ENCODE measurements at places on chromosomes 7 and 10. TPM values are rescaled to one million over a fixed set of nuclear protein-coding genes. Genes with fewer than 3 reads are reported as not detected.
A peak's percentile ranks its signal among the peaks of the same experiment; 100 is the strongest.

The METTL2B gene
- polyA plus RNA-seq: 31.9 TPM

The PPP1R9A gene
- 23.4 TPM for polyA plus RNA-seq

The IDI1 gene
- polyA plus RNA-seq: 146 TPM

The UNCX gene
- polyA plus RNA-seq: 3.7 TPM

The DGKI gene
- 12.4 TPM for polyA plus RNA-seq

The STEAP1B gene
- polyA plus RNA-seq: 2.4 TPM

The CDH23 gene
- polyA plus RNA-seq: 21.5 TPM

The NCF1 gene
- 2.5 TPM for polyA plus RNA-seq

The PPP1R17 gene
- 2.7 TPM for polyA plus RNA-seq

The ZNF716 gene
- polyA plus RNA-seq: 0.11 TPM

The THNSL1 gene
- 8.8 TPM for polyA plus RNA-seq

The HTRA1 gene
- polyA plus RNA-seq: 174 TPM

GRCh38 chr7:101198476-101198875, 2.4 kb downstream of the MOGAT3 start:
- no peak for DNase-seq

- DNase-seq: no peak
Observed at GRCh38 chr10:124459395-124459794, 2.2 kb upstream of the LHPP start.

GRCh38 chr7:45940939-45941338, 19.9 kb upstream of the IGFBP3 start:
- no peak for DNase-seq

GRCh38 chr10:71308985-71309384, 10.1 kb upstream of the SLC29A3 start:
- no peak for DNase-seq

GRCh38 chr7:86748843-86749719, 105.4 kb downstream of the GRM3 start:
- no peak for DNase-seq

GRCh38 chr7:110442381-110442837, 648.5 kb upstream of the LRRN3 start:
- no peak for DNase-seq

DNA sequence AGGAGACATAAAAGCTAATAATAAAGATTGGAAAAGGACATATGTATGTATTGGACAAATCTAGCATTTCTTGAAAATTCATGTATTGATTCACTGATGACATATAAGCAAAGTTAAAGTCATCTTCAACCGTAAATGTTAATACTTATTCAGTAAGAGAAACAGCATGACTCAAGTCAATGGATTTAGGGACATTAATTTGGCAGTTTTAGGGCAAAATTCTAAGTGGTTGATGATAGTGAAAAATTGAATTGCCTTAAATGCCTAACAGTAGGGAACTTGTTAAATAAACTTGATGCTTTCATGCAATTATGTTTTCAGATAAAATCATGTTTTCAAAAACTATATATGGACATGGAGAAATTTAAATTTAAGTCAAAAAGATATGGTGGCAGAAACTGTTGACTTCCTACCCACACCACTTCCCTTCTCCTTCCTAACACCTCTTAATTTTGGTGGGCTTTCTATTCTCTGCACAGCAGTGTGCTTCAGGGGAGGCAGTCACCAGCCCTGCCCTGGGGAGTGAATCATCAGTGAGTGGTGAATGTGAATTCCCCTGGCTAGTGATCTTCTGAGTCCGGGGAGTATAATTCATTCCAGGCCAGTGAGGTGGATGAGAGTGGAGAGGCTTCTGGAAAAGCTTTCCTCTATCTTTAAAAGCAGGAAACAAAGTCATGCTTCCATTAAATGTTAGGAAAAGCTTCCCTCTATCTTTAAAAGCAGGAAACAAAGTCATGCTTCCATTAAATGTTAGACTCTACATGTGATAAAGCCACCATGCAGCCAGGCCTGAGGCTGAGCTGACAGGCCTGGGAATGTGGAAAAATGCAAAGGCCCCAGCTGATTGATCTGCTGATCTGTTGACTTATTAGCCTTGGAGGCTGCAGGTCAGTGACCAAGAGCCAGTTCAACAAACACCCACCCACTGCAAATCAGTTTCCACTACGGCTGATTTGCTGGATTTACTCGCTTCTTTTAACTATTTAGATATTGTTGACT, 25.2 kb upstream of the ITGB1 start:
- DNase-seq: no peak

GRCh38 chr10:124918906-124919305, 23.0 kb upstream of the ZRANB1 start:
- DNase-seq: no peak

DNA sequence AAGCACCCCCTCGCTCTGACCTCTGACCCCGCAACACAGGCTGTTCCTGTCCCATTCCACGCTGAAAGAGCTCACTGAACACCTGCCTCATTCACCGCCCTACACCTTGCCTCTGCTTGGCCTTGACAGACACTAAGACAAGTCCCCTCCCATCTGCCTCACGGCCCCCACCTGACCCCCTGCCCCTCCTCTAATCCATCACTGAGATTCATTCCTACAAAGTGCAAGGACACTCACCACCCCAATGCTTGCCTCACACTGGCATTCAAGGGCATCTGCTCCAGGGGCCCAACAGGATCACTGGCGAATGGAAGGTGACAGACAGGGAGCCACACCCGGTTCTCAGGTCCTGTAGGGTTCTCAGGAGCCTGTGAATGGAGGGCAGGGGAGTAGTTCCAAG, 68.1 kb upstream of the NANOS1 start:
- DNase-seq: no peak

DNA sequence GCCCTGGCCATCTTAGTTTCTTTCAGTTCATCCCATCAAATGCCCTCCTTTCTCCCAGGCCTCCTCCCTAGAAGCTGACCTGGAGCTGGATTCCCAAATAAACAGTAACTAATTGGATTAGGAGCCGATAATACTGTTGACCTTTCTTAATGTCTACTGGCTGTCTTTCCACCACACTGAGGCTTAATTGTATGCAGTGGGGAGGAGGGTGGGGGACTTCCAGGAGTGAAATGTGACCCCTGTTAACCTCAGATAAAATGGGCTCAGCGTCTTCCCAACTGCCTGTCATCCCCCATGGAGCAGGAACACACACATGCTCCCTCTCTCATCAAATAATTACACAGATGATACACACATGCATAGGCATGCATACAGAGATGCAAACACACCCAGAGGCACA, 53.7 kb upstream of the LBX1 start:
- no peak for DNase-seq

GRCh38 chr10:73554721-73555120, 36.4 kb downstream of the USP54 start:
- DNase-seq: peak; percentile 10

DNA sequence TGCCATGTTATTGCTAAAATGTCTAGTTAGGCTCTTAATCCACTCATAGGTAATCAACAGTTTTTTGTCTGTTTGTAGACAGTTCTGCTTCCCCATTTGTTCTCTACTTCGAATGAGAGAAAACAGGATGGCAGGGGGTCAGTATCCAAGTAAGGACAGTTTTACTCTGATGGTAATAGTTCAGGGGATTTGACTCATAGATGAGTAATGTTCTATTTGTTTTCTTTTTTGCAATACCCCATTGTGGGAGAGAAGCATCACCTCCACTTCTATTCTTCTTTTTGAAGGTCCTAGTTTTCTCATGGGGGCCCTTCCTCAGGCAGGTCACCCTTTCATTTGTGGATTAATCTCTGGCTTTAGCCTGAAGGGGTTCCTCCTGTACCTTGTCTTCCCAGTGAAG, 13.9 kb downstream of the PCLO start:
- no peak for DNase-seq

- no peak for DNase-seq
Observed at GRCh38 chr7:96418581-96418980, 96.7 kb upstream of the SLC25A13 start.

DNA sequence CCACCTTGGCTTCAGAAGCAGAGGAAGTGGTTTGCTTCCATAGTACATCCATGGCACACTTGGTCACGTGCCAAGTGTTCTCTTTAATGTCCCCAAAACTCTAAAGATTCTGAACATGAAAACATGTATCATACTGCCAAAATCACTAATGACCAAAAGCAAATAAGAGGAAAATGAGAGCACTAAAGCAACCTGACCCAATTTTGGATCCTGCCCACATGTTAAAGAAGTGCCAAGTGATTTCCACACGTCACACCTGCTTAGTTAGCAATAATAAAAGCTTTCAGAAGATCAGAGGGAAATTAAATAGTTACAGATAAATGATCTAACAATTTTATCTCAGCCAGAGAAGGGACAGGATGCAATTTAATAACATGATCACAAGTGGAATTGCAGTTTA, 1170.0 kb downstream of the XPNPEP1 start:
- peak; percentile 72 for DNase-seq

GRCh38 chr10:92181575-92181974, 109.3 kb downstream of the CPEB3 start:
- no peak for DNase-seq

DNA sequence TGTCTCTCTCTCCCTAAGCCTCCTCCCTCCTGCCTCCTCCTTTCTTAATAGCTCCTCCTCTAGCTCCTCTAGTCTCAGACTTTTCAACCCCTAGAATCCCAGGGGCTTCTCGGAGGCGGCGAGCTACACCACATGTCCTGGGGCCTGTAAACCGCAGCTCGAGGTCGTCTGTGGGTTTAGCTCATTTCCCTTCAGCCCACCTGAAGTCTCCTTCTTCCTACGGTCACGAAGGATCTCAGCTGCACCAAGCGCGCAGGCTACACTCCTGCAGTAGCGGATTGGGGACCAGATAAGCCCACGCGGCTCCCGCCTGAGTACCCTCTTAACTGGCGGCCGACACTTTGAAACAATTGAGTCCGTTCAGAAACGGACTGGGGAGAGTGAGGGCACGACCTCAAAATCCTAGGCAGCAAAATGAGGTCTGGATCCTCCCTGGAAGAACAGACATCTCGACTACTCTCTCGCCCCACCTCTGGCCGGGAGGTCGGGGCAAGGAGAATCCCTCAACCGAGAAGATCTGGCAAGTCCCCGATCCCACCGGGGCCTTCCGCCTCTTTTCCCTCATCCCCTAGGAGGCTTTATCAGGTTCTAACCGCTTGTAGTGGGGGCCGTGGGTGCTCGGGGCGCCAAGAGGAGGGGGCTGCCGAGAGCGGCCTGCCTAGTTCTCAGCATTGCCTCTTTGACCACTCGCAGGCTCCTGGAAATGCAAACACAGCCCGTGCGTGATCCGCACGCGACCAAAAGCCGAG, 1.3 kb upstream of the SORCS3 start:
- no peak for DNase-seq

- DNase-seq: no peak
Observed at GRCh38 chr10:46515366-46515765, 41.1 kb downstream of the GPRIN2 start.

- DNase-seq: no peak
Observed at GRCh38 chr10:76523246-76523645, 1091.8 kb downstream of the LRMDA start.

DNA sequence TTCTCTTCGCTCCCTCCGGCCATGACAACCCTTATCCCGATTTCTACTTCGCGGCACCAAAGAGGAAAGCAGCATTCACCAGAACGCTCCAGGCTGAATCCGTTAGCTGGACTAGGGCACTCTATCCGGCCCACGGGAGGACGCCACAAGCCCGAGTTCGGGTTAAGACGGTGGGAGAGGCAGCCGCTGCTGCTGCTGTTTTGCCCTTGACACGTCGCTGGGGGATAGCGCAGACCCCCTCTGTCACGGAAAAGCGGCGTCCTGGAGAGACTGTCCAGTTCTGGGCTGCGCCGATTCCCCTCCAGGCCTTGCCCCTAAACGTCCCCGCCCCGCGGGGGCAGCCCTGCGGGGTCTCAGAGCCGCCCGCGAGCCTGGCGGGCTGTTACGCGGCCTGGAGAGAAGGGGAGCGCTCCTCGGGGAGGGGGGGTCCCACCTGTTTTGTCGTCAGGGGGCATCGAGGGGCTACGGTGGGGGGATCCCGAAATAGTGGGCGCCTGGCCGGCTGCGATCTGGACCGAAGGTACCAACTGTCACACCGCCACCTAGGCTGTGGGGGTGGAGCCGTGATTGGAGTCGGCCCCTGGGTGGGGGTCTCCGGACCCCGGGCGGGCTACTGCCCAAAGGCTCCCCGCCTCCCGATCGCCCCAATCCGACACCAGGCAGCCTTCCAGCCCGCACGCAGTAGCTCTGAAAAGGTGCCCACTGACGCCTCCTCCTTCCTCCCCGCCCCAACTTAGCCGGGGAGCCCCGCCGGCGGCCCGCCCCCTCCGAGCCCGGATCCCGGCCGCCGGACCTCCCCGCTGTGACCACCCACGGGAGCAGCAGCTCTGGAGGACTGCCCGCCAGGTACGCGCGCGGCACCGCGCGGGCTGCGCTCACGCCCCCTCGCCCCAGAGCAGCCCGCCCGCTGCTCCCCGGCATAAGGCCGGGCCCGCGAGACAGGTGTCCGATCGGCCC, 772 bp downstream of the SGMS1 start:
- DNase-seq: no peak

DNA sequence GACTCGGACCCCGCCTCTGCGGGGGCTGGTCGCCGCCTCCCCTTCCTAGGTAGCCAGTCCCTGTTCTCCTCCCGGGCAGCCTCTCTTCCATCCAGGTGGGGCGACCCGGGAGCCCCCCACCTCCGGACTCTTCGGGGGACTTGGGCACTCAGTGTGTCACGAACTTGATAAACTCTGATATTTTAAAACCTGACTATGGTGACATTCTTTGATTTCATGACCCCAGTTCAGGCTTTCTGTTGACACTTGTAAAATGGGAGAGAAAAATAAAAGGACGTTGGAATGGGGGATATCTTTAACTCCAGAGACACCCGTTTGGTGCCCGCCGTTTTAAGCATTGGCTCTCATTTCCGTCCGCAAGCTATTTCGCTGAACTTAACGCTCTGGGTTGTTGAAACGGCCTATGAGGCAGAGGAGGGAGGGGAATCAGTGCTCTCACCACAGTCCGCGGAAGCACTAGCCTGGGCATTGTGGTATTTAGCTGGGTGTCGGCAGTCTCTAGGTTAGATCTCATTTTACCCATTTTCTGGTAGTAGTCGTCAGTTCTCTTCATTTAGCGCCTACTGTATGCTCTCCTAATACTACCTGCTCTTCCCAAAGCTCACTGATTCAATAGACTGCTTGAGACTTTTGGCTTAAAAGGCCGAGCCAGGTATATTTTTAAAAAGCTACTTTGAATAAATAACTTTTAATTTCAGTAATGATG, 738 bp downstream of the VPS26A start:
- DNase-seq: no peak
